Renal pelvis (tissue), 12 donors: ENCODE measurements at places on chromosomes 11 and 22.
A peak's percentile ranks its signal among the peaks of the same experiment; 100 is the strongest.

- DNase-seq, result no peak
Measured at GRCh38 chr11:62832336-62833234, at the start of gene TEX54. TEX54 (minus strand) TSS chr11:62832841.

DNA sequence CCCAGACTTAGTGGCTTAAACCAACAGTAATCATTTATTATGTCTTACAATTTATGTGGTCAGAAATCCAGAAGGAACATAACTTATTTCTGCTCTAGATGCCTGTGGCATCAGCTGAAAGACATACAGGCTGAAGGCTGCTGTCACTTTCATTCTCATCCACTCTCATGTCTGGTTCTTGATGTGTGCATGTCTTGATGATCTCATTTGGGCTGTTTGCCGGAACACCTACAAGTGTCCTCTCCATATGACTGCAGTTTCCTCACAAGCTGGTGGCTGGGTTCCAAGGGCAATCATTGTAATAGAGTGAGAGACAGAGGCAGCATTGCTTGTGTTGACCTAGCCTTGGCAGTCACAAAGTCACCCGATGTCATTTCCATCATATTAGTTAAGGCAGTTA lies 1375.9 kb upstream of the RAG2 start:
- DNase-seq, result no peak

GRCh38 chr22:44012162-44012561 lies 11.9 kb upstream of the PARVB start:
- DNase-seq, result no peak

- DNase-seq, result no peak
Measured at GRCh38 chr11:79834015-79834414, 393.2 kb upstream of the TENM4 start.

DNA sequence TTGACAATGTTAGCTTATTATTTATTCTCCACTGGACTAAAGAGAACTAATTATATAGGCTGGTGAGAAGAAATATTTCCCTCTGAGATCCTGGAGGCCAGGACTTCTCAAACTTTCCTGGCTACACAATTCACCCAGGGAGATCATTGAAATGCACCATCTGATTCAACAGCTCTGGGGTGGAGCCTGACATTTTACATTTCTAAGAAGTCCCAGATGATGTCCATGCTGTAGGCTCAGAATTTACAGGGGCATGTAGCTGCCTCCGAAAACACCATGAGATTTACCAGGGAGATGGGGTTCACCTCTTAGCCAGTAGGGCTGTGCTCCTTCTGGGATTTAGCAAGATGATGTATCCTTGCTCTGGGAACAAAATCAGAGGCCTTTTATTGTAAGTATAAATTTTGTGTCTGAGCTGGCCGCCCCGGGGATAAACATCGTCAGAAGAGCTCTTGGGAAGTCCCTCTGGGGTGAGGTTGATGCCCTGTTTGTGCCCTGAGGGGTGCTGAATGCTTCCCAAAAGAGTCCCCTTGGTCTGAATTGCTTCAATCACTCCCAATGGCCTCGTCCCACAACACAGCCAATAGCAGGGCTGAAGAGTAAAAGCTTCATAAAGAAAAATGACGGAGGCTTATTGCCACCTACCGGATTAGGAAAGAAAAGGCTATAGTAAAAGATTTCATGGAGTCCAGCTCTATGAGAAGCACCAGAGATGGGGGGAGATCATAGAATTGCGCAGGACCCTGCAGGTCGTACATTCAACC lies 33.4 kb upstream of the API5 start:
- peak; percentile 65 for DNase-seq

GRCh38 chr11:83255366-83255765 lies 30.8 kb downstream of the CCDC90B start:
- DNase-seq, result no peak

GRCh38 chr22:31544481-31545480 lies 48.4 kb downstream of the SFI1 start:
- DNase-seq, result no peak

- DNase-seq, result peak; percentile 26
Measured at GRCh38 chr11:42890773-42891172, 421.0 kb upstream of the API5 start.

DNA sequence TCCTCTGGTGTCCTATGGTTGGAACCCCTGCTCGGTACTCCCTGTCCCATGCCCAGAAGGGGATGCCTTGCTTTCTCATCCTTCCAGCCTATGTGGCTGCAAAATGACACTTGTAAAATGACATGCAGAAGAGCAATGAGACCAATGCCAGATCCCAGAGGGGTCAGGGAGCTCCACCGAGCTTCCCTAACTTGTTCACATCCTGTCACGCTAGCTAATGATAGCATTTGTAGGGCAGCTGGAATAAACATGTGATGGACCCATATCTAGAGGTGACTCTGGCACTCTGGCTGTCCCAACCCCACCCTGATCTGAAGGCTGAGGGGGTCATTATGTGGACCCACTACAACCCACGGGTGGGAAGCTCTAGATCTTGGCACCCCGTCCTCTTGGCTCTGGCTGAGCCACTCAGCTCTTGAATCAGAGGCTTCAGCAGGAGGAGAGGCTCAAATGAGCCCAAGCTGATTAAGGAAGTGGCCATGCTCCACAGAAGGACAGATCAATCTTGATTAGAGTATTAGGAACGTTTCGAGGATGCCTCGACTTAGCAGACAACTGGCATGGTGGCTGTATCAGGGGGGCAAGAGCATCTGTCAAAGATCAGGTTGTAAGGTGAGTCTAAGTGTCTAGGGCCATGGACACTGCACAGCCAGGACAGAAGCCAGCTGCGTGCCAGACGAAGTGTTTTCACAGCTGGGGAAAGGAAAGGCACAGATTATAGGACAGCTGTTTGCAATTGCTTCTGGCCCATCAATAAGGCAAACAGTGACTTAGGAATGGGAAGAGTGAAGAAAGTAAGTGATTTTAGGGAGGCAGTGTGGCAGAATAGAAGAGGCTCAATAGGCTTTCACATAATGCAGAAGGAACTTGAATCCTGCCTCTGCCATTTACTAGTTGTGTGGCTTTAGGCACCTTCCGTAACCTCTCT lies 182.8 kb downstream of the KIRREL3 start:
- no peak for DNase-seq

- DNase-seq, result no peak
Measured at GRCh38 chr11:76256448-76256847, 50.1 kb upstream of the WNT11 start.

GRCh38 chr11:47460571-47461235 lies 11.8 kb upstream of the RAPSN start:
- DNase-seq, result no peak

- no peak for DNase-seq
Measured at GRCh38 chr11:103808252-103808651, 228.2 kb upstream of the DDI1 start.

GRCh38 chr11:129385801-129386200 lies 10.2 kb downstream of the BARX2 start:
- DNase-seq, result no peak

DNA sequence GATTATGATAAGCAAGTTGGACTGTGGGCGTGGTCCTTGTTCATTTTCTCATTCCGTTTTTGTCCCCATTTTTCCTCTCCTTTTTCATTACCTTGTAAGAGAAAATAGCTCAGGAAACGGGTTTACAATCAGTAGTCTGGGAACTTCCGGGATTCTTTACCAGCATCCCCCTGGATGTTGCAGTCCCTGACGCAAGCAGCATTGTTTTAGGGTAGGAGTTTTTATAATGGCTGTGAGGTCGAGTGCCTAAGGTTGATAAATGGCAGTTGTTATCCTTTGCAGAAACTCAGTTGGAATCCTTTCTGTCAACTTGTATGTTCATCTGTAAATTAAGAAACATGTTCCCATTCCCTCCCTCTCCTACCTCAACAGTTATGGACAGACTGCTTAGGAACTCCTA lies 68.3 kb downstream of the ARHGEF12 start:
- DNase-seq, result no peak

DNA sequence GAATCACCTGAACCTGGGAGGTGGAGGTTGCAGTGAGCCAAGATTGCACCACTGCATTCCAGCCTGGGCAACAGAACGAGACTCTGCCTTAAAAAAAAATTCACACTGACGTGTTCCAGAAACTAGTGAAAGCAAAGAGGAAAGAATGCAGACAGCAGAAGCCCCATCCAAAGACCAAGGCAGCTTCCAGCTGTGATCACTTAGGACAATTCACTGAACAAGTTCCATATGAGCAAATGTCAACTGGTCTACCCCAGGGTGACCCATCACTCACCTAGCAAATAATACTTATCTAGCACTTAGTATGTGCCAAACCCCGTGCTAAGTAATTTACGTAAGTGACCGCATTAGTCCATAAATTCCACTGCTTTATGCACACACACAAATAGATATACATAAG lies 138.9 kb downstream of the LARGE1 start:
- no peak for DNase-seq

- no peak for DNase-seq
Measured at GRCh38 chr11:65381716-65382032, 772 bp downstream of the SLC25A45 start.

DNA sequence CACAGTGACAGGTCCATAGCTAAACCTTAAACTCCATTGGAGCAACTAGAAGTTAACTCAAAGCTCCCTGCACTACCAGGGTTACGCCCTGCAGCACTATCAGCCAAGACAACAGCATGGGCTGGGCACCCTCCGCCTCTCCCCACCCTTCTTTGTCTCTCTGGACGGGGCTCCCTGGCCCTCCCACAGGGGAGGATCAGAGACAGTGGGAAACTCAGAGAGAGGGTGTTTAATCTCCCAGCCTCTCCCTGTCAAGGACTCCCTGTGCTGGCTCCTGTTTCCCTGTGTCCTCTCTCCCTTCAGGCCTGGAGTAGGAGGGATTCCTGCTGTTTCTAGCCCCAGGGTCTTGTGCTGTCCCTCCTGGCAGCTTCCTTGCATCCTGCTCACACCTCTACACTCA lies 56.9 kb upstream of the CSNK2A3 start:
- DNase-seq, result no peak

GRCh38 chr22:41092847-41093411 lies 537 bp downstream of the EP300 start:
- peak; percentile 38 for DNase-seq

DNA sequence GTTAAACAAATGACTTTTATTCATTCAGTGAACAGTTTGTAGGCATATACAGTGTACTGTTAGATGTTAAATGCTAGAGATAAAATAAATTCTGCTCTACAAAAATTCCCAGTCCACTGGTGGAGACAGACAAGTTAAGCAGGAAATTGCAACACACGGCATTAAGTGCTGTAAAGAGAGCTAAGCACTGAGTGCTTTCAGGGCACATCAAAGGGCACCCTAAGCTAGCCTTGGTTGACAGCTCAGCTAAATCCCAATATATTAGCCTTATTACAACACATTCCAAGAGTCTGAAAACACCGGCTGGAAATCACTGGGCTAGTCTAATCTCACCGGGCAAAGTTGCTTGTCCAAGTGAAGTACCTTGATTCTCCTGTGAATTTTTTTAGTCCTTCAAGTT lies 55.1 kb downstream of the NOX4 start:
- DNase-seq, result peak; percentile 36

GRCh38 chr11:69172674-69173073 lies 16.9 kb downstream of the SMIM38 start:
- no peak for DNase-seq

DNA sequence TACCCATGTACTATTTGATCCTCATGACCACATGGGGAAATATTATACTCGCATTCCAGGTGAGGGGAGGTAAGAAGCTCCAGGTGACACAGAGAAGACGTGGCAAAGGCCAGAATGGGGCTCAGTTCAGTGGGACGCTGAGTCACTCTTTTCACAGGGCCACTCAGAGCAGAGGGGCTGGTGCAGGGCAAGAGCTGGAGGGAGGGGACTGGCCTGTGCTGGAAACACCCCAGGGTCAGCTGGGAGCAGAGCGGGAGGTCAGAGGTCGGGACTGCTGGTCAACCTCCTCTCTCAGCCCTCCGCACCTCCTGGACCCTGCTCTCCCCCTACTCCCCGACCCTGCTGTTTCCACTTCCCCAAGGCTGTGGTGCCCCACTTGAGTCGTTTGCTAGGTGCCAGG lies 12.1 kb downstream of the APOL3 start:
- no peak for DNase-seq

DNA sequence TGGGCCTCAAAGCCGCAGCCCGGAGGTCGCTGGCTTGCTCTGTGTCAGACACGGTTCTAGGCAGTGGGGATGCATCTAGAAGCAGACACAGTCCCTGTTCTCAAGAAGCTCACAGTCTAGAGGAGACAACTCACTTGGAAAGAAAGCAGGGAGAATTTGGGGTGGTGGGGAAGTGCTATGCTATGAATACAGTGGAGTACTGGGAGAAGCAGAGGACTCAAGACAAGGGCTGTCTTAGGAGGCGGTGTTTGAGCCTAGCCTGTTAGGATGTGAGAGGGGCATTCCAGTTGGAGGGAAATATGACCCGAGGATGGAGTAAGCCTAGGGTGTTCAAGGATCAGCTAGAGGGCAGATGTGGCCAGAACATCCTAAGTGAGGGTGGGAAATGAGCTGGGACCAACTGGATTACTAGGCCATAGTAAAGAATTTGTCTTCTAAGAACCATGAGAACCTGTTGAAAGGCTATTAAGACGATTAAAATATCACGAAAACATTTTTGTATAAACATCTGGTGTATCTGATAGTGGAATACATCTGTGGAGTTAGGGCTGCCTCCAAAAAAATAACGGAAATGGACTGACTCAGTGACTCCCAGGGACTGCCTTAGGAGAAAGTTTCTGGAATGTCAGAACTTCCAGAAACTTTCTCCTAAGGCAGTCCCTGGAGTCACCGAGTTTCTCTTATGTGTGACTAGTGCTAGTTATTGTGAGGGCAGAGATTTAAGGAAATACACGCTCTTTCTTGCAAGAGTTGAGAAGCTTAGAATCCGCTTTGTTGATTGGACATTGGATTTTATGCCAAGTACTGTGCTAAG lies 1.1 kb upstream of the PITPNB start:
- DNase-seq, result peak; percentile 57

GRCh38 chr11:23974051-23974450 lies 522.8 kb upstream of the LUZP2 start:
- no peak for DNase-seq

GRCh38 chr22:17950651-17951214 lies 73.6 kb downstream of the MICAL3 start:
- DNase-seq, result no peak

- DNase-seq, result no peak
Measured at GRCh38 chr11:60183591-60184205, 815 bp upstream of the MS4A6A start.

DNA sequence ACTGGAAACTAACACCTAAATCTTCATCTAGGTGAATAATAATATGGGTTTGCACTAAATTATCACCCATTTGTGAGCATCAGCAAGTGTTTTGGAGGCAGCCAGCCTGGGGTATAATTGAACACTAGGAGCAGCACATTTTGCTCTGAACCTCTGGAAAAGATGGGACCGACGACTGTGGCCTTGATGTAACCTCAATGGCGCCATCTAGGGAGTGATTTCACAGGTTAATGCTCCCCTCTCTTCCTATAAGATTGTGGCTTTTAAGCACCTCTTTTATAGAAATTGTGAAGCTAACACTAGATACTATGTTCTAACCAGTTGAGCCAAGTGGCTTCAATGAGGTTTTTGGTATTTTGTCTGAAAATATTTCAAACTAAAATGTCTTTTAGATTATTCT lies 203.7 kb downstream of the NELL1 start:
- peak; percentile 10 for DNase-seq

DNA sequence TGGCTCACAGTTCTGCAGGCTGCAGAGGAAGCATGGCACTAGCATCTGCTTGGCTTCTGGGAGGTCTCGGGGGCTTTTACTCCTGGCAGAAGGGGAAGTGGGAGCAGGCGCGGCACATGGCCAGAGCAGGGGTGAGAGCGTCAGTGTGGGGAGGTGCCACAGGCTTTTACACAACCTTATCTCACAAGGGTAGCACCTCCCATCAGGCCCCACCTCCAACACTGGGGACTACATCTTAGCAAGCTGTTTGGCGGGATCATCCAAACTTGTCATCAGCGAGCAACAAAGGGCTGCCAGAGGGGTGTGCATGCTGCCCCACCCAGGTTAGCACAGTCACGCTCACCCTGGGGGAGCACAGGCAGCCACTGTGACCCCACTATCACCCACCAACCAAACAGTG lies 18.9 kb upstream of the YPEL1 start:
- no peak for DNase-seq
